SJSA1 (cell line): ENCODE measurements at places on chromosomes 12 and 14.

GRCh38 chr14:70909733-70910614, 2.7 kb downstream of the PCNX1 start:
- no peak for DNase-seq

GRCh38 chr12:96383991-96384390, 16.2 kb downstream of the CDK17 start:
- peak; percentile 11 for DNase-seq

DNA sequence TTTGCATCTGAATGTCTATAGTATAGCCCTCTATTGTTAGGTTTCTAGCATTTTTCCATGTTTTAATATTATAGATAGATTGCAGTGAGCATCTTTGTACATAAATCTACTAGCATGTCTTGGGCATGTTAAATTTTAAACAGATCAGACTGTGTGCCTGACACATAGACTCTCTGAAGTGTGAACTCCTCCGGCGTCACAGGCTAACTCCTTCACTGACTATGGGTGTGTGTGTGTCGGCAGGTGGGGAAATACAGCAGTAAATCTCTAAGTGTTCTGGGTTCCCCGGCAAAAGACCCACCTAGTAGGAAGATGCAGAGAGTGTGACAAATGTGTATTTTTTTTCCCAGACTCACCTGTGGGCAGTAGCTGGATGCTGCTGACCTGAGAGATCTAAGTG, 2.3 kb downstream of the VWF start:
- no peak for DNase-seq

DNA sequence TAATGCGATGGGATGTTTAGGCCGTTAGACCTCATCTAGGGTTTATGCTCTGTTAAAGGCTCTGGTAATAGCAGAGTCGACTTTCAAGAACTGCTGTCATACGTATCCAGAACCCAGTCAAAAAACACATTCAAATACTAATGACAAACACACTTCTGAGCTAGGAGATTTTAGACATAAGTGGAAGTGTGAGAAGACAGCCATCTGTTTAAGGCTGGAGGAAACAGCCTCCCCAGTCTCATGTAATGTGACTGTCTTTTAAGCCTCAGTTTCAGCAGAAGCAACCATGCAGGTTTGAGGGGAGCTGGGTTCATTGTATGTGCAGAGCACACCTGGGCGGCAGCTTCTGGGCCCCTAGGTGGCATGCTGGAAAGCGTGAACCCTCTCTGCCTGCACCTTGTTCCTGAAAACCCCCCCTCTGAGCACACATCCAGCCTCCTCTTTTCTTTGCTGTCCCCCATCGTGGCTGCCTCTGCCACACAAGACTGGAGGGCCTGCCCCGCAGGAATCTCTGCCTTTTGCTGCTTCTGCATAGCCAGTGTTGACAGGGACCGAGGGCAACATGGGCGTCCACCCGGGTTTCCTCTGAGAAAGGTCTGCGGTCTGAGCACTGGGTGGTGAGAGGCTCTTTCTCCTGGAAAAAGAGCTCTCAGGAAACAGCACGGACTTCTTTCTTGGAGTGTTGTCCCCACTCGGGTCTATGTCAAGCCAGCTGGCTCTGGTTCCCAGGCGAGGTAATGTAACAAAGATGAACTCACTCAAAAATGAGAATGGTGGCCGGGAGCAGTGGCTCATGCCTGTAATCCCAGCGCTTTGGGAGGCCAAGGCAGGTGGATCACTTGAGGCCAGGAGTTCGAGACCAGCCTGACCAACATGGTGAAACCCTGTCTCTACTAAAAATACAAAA, 11.6 kb downstream of the WNT5B start:
- DNase-seq = no peak

GRCh38 chr12:120164293-120164692, 30.2 kb downstream of the GCN1 start:
- DNase-seq = no peak

DNA sequence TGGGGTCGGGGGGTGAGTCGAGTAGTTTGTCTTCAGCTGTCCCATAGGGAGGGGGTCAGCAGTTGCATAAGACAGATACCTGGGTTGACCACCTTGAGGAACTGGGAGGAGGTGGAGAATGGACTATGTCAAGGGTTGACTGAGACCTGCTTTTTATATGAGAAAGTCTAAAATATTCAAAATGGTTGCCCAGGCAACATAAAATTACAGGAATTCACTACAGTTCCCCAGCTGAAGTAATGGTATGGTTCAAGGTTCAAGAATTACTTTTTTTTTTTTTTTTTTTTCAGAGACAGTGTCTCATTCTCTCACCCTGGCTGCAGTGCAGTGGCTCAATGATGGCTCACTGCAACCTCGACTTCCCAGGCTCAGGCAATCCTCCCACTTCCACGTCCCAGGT, 5.1 kb upstream of the TCHP start:
- no peak for DNase-seq

DNA sequence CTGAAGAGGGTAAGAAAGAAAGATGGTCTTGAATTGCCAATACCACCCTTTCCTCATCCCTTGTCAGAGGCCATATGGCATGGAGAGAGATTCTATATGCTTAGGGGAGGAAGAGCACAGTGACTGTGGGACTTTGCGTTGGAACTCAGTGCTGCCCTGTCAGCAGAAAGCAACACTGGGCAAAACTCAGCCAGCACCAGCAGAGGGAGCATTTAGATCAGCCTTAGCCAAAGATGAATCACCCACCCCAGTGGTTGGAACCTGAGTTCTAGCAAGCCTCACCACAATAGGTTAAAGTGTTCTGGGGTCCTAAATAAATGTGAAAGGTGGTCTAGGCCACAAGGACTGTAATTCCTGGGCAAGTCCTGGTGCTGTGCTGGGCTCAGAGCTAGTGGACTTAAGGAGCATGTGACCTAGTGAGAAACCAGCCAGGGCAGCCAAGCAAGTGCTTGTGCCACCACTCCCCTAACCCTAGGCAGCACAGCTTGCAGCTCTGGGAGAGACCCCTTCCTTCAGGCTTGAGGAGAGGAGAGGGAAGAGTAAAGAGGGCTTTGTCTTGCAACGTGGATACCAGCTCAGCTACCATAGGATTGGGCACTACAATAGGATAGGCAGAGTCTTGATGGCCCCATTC, 11.4 kb upstream of the BCAT1 start:
- peak; percentile 42 for DNase-seq

- DNase-seq = no peak
Observed at GRCh38 chr14:104362761-104363605, 216.6 kb upstream of the C14orf180 start.

- DNase-seq = no peak
Observed at GRCh38 chr14:72847721-72848120, 46.2 kb downstream of the DPF3 start.

- no peak for DNase-seq
Observed at GRCh38 chr14:22513066-22513812, 75.8 kb downstream of the DAD1 start.

GRCh38 chr12:75482646-75483045, 2.1 kb downstream of the GLIPR1 start:
- DNase-seq = peak; percentile 10

- no peak for DNase-seq
Observed at GRCh38 chr14:53764846-53765245, 191.8 kb downstream of the BMP4 start.

- DNase-seq = peak; percentile 83
Observed at GRCh38 chr14:23071244-23071920, 14.1 kb upstream of the CDH24 start.

GRCh38 chr14:21528381-21529348, 2.5 kb upstream of the SALL2 start:
- no peak for DNase-seq
